ENCODE measurements at places on chromosomes 16 and 17.

GRCh38 chr16:79856581-79856980 is 256.0 kb upstream of the MAF start:
- no peak for DNase-seq

DNA sequence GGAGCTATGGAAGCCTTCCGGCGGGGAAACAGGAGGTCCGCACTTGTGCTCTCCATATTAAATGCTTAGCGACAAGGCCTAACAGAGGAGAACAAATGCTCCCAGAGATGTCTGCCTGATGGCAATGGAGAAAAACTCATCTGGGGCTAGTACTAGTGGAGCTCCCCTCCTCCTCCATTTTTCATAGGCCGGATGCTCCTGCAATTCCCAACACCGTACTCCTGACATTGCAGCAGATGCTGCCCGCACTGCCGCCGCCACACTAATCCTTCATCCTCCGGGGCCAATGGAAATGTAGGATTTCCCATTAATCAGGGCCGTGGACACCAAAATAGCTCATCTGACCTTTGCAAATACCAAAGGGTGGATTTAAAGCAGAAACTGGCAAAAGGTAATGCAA is 27.5 kb downstream of the TOM1L2 start:
- DNase-seq: no peak

DNA sequence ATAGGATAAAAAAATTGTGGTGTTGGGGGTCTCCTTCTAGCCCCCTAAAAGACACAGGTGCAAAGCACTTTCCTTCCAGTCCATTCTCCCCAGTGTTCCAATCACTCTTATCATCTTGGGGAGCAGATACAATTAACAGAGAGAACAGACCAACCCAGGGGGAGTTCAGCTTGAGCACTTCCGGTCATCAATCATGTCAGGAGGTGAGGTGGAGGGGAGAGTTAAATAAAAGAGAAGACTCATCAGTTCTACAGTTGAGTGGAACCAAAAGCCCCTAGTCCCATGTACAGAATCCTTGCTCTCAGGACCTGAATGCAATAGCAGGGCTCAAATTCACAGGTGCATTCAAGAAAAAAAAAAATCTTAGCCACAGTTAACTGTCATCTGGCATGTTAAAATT is 122.3 kb downstream of the DYNLRB2 start:
- DNase-seq: no peak

GRCh38 chr16:56916571-56917403 is 15.2 kb upstream of the HERPUD1 start:
- no peak for DNase-seq

GRCh38 chr17:48642059-48642842 is 16.1 kb upstream of the HOXB9 start:
- DNase-seq: no peak

DNA sequence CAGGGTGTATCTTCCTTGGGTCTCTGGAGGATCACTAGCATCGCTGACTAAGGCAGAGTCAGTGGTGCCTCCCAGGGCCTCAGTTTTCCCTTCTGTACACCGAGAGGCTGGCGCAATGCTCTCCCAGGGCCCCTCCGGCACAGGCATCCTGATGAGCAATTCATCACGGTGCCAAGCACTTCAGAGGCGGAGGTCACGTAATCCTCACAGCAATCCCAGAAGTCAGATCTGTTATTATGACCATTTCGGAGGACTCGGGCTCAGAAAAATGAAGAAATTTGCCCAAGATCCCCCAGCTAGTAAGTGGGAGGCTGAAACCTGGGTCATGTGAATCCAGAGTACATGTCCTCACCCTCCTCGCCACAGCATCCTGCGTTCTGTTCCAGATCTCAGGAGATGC is 46.5 kb downstream of the AIPL1 start:
- no peak for DNase-seq

DNA sequence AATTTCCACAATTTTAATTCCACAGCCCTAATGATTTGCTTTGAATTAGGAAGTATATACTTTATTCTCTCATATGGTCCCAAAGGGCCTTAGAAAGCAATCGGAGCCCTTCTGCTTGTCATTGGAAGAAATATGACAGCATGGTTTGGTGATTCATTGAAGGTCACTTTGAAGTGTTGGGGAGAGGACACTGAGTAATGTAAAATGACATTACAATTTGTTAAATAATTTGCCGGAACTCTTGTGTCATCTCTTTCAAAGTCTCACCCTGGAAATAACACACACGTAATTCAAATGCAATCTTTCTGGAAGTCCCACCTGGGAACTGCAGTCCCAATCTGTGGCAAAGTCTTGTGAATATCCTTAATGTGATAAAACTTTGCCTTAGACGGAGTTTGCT is 59.8 kb downstream of the BMERB1 start:
- no peak for DNase-seq

DNA sequence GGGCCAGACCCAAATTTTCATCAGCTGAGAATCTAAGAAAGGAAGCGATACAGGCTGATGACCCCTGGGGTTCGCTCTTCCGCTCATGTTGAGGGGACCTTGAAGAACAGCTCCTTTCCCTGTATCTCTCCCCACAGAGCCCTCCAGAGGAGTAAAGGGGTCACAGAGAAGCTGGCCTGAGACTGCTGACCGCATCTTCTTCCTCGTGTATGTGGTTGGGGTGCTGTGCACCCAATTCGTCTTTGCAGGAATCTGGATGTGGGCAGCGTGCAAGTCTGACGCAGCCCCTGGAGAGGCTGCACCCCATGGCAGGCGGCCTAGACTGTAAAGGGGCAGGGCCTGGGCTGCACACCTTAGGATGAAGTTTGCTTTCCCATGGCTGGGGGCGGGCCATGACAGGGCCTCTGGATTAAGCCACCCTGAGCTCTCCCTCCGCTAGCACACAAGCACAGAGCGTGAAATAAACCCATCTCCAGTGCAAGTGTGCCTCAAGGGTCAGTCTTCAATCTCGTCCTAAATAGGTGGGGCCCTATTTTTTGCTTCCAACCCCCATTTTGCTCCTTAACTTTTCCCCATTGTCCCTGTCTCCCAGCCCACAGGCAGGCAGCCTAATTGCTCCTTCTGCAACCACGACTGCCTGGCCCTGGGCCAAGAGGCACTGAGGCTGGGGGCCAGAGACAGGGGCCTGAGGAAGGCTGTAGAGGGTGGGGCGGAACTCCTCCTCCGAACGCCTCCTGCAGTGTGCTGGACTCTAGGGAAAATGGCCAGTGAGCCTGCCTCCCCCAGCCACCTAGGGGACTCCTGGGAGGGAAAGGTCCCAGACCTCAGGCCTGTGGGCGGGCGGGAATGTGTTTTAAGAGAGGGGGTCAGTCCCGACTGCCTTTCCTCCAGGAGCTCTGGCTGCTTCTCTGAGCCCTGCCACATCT is 3.6 kb downstream of the ZACN start:
- DNase-seq: no peak

DNA sequence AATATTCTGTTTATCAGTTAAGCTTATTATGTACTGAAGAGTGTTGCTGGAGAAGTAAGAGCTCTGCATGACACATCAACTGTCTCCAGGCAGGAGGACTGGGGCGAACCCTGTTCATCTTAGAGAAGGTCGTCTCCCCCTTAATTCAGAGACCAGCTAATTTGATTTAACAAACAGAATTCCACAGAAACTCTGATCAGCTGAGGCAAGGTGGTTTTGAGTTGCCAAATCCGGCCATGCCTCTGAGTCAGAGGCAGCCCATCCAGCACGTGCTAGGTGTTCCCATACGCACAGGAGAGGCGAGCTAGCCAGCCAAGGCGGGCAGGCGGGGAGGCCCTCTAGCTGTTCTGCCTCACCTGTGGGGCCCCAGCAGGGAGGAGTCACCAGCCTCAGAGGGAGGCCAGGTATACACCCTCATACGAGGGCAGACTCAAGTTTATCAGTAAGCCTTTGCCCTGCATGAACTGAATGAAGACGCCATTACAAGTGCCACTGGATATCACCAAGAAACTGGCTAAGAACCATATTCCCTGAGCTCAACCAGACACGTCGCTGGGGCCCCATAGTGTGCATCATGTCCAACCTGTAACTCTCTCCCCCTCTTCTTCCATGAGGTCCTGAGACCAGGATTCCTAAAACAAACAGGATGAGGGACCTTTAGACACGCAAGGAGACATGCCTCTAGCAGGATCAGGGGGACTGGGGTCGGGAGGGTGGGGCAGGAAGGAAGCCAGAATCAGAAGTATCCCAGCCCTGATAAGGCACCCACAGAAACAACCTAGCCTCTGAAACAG is 25.7 kb downstream of the STAT5A start:
- no peak for DNase-seq

GRCh38 chr17:36929851-36930582 is 7.3 kb upstream of the LHX1 start:
- no peak for DNase-seq

DNA sequence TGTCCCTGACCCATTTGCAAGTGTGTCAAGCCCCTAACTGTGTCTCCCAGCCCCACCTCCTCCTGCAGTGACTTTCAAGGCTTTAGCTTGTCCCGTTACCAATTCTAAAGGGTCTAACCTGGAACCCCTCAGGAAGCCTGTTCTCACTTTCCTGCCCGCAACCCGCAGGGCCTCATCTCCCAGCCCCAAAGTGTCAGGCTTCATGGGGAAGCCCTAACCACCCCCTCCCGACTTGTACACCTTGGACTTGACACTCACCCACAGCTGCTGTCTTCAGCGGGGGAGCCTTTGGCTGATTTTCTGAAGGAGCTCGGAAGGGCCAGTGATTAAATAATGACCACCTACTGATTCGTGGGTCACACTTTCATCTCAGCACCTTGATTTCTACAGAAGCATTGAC is 33.1 kb downstream of the NLRC5 start:
- DNase-seq: no peak

Measured in NCI-H1417 treated with DMSO at 0.1 percent for 48 hours (cell line).